ENCODE measurements at places on chromosomes 3 and 15. TPM values are rescaled to one million over a fixed set of nuclear protein-coding genes. Genes with fewer than 3 reads are reported as not detected.

Gene TTLL13
- total RNA-seq, result 0.54 TPM

GRCh38 chr3:114067804-114068203, 11.3 kb downstream of the QTRT2 start:
- no peak for DNase-seq

- no peak for DNase-seq
Observed at GRCh38 chr3:170829546-170830272, 40.3 kb downstream of the RPL22L1 start.

GRCh38 chr3:134630506-134630905, 20.3 kb downstream of the KY start:
- no peak for DNase-seq

Gene CCDC54
- total RNA-seq, result not detected

DNA sequence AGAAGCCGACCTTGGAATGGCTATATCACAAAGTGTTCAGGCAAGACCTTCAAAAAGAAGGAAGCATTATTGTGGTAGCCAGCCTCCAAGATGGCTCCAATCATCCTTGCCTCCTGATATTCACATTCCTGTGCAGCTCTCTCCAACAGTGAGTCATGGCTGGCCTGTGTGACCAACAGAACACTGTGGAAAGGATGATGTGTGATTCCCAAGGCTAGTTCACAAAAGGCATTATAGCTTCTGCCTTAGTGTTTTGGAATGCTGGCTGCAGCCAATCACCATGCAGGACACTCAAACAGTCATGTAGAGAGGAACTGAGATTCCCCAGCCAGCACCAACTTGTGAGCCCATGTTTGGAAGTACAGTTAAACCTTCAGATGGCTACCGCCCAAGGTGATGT, 102.6 kb downstream of the EFL1 start:
- DNase-seq, result no peak

Gene B3GALNT1
- 64.9 TPM for total RNA-seq

DNA sequence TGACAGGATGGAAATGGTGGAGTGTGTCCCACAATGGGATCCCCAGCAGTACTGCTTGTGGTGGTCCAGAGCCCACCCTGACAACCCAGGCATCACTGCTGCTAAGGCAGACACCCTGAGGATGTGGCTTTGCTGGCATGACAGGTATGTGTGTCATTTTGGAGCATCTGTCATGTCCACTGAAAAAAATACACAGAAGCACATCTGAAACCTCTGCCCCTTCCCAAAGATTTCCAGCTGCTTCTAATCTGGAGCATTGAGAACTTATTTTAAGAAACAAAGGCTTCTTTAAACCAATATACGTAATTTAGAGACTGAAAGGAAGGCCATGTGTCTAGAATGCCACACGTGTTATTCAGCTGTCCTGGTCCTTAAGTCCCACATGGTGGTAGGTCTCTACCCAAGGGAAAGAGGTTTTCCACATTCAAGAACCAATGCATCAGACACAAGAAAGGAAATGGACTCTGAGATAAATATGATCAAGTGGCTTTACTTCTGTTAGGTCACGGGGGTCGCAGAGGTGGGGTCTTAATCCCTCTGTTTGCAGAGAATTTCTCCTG, 88.3 kb downstream of the PDZRN3 start:
- no peak for DNase-seq

- DNase-seq, result no peak
Observed at GRCh38 chr15:88011533-88011932, 245.0 kb downstream of the NTRK3 start.

DNA sequence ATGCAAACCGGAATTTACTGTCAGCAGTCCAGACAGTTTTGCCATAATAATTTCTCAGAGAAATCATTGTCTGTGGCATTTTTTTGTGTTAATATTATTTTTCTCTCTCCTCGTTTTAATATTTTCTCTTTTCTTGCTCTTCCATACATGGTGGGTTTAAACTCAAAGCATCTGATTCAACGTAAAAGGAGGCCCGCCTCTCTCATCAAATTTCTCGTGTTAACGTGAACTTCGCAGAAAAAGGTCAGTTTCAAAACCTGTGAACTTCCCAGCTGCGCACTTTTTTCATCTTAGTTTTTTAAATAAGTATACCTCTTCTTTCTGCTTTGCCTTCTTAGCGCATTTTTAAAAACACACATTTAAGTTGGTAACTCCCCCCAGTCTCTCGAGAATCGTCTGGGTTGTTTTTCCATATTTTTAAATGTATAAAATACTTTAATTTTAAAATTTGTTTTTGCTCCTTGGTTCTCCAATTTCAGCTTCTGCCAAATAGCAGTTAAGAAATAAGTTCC, 9.1 kb downstream of the SHOX2 start:
- DNase-seq, result no peak

DNA sequence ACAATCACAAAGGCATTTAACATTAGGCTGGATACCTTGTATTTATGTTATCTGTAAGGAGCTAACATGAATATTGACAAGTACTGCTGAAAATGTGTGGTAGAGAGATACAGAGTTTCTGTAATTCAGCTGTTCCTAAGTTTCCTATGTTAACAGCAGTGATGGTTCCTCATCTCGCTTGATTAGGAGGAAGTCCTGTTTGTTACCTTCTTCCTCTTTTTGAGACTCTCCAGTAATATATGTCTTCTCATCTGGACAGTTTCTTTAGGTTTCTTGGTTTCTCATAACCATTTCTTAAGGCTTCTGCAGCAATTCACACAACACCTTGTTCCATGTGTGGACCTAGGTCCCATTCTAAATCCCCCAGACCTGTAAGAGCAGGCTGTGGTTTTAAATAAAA, 11.4 kb upstream of the PEX5L start:
- DNase-seq, result no peak

GRCh38 chr3:36832406-36832805, 68.1 kb upstream of the DCLK3 start:
- no peak for DNase-seq

- no peak for DNase-seq
Observed at GRCh38 chr3:115363071-115363470, 216.0 kb upstream of the ZBTB20 start.

DNA sequence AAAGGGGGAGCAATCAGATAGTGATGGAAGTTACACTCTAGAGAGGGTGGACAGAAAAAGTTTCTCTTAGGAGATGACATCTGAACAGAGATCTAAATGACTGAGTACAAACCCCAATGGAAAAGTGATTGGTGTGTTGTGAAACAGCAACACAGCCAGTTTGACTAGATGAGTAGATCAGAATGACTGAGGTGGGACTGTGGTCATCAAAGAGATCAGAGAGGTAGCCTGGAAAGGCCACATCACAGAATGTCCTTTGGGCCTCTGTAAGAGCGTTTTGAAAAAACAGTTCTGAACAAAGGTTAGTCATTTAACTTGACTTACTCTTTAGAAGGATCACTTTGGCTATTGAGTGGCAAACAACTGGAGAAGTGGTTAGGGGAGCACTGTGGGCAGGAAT, 10.6 kb downstream of the LRRC58 start:
- DNase-seq, result no peak
